ENCODE measurements at places on chromosomes 12 and 14. TPM values are rescaled to one million over a fixed set of nuclear protein-coding genes. Genes with fewer than 3 reads are reported as not detected.

MMP19 gene
- 1.4 TPM for total RNA-seq

CD163 gene
- not detected for total RNA-seq

KLHL33 gene
- total RNA-seq, result under 0.01 TPM

P2RX2 gene
- total RNA-seq, result not detected

CMKLR1 gene
- total RNA-seq, result not detected

SLC7A7 gene
- 6.9 TPM for total RNA-seq
